ENCODE measurements at places on chromosomes 7 and 10.
A peak's percentile ranks its signal among the peaks of the same experiment; 100 is the strongest.

DNA sequence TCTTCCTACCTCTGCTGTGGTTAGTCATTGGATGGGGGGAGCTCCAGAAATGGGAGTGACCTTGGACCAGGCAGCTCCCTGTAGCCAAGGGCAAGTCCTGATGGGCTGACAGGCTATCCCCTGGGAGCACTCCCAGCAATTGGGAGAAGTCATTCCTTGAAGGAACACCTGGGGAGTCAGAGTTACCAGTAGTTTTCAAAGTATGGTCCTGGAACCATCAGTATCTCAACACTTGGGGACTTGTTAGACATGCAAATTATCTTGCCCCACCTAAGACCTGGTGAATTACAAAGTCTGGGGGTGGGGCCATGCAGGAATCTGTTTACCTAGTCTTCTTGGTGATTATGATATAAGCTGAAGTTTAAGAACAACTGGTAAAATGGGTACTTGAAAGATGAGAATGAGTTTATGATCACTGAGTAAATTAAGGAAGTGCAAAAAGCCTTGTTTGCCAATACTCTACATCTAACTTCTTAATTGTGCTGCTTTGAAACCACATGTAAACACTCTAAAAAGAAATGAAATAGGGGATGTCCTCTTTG lies 287.3 kb upstream of the LRRN3 start:
- no peak for DNase-seq

DNA sequence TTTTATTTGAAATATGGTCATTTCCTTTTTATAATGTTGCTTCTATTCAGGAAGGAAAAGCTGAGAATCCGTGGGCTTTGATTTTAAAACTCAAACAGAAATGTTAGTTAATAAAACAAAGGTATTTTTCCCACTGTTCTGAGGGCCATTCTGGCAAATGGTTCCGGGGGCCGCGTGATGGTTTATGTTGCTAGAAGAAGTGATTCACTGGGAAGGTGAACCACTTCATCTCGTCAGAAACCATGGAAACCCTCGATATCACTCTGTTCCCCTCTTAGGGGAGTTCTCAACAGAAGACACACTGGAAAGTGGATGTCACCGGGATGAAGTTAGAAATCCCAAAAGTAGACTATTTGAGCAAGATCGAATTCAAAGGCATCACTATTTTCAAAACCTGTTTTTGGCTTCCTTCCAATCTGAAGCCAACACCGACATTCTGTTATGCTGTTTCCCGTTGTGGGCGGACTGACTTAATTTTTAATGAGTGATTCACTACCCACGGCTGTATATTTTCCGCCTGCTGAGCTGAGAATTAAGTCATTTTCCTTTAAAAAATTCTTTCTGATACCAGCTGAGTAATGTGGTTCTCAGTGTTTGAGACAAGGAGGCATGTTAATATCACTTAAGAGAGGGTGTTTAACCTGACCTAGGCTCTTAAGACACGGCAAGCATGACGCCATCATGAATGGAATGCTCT lies 84.1 kb downstream of the PTPRE start:
- peak; percentile 29 for DNase-seq

GRCh38 chr10:79444199-79445119 lies 965 bp downstream of the ZCCHC24 start:
- no peak for DNase-seq

DNA sequence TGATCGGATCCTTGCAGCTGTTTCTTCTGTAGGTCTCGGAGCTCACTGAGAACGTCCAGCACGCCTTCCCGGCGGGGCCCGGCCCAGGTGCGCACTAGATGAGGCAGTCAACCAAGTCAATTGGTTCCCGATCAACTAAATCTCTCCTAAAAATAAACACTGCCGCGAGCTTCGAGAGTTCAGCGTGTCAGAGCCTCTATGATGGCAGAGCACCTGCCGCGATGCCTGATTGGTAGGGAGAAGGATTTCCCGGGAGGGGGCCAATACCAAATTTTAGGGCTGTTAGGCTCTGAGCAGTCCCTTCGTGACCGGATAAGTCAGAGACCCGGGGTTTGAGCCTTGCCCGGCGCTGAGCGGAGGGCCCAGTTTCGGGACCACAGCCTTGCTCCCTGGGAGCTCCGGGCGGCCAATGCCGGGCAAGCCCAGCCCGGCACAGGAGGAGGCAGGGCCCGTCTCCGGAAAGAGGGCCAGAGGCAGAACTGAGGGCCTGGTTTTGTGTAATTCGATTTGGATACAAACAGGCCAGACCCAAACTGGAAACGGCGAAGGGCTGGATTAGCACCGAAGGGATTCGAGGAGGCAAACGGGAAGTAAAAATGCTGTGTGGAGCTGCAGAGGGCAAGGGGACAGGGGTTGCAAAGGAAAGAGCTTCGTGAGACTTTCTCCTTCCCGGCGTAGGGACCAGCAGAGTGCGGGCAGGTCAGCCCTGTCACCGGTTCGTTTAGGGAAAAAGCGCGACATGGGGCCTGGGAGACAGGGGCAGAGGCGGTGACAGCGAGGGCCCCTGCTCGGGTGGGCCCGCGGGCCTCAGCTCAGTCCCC lies 569 bp downstream of the SLC26A5 start:
- DNase-seq, result no peak

- DNase-seq, result no peak
These were observed at the start of gene ARHGAP22 for GRCh38 chr10:48604991-48605508. TSS of gene ARHGAP22 (minus strand) at chr10:48605073. CDS start at chr10:48604796, 277 bp downstream.

DNA sequence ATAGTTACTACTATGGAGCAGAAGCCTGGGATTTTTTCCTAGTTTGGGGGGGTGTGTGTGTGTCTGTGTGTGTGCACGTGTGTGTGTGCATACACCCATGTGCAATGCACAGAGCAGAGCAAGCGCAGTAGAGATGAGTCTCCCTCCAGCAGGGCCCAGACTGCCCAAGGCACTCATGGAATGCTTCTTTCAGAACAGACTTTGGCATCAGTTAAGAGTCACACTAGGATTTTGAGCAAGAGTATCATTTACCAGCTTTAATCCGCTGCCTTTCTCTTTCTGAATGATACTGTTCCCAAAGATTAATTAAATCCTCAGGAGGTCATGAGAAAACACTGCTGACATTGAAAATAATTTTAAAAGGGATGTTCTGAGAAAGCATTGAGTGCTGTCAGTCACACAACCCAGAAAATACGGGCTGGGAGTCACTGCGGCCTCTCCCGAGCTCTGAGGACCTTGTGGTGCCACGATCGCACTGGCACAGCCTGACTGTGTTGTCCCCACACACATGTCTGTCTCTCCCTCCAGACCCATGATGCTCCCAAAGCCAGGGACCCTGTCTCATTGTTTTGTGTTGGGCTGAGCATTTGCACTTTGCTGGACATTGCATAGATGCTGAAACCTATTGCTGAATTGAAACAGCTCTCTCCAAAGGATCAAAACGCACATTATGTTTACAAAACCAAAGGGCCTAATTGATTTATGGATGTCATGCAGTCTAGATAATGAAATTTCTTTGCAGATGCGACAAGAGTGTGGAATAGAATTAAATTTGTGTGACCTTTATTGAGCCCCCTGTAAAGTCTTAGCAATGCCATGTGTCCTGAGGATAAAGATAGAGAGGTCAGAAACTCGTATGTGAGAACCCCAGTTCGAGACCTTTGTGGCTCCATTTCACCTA lies 54.7 kb upstream of the FIGNL1 start:
- DNase-seq, result no peak

DNA sequence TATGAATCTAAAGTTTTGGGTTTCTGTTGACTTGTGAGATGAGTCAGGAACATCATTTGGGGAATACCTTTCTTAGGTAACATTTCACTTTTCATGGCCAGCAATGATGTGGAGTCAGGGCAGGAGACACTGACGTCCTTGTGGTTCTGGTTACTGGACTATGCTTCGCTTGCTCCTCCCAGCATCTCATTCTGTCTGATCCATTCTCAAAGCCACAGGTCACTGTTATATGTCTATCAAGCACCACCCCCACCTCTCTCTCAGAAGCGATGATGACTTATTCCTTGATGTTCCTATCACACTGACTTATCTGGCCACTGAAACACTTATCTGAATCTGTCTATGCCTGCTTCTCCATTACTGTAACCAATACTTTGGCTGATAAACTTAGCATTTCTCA lies 51.6 kb downstream of the TES start:
- DNase-seq, result no peak

DNA sequence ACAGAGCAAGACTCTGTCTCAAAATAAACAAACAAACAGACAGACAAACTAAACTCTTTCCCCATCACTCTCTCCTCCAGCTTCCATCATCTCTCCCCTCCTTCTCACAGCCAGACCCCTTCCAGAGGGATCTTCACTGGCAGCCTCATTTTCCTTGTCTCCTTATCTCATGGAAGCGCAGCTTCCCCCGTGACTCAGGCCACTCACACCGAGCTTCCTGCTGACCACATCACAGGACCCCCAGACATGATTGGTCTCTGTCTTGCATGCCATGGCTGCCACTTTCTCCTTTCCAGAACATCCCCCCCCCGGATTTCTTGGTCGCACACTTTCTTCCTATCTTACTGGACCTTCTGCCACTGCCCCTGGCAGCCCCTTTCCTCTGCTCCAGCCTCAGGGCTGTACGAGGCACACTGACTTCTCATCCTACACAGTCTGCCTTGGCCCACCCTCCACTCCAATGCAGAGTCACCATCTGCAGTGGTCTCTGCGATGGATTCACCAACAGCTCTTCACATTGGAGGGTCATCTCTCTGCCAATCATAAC lies 4.9 kb upstream of the INSIG1 start:
- no peak for DNase-seq

GRCh38 chr7:17159500-17160037 lies 138.9 kb upstream of the AHR start:
- DNase-seq, result no peak

GRCh38 chr10:129870474-129870757 lies 93.7 kb downstream of the EBF3 start:
- DNase-seq, result no peak

DNA sequence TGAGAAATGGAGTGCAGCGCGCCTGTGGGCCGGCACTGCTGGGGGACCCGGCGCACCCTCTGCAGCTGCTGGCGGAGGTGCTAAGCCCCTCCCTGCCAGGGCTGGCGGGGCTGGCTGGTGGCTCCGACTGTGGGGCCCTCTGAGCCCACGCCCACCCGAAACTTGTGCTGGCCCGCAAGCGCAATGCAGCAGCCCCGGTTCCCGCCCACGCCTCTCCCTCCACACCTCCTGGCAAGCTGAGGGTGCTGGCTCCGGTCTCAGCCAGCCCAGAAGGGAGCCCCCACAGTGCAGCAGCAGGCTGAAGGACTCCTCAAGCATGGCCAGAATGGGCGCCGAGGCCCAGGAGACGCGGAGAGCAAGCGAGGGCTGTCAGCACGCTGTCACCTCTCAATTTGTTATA lies 1063.0 kb upstream of the AUTS2 start:
- DNase-seq, result no peak

DNA sequence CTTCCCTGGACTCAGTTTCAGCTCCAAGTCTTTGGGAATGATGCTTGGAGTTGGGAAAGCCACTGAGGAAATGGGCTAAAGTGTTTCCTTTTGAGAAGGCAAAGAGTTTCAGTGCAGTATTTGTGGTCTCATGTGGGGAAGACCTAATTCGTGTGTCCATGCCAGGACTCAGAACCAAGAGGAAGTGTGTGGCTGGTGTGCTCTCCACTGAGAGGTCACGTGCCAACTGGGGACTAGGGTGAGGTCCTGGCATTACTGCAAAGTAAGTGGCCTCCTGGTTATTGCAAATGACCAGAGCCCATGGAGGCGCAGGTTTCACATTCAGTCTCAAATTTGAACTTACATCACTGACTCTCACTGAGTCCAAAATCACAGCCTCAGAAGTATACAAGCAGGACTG lies 48.6 kb upstream of the ITPRID1 start:
- no peak for DNase-seq

DNA sequence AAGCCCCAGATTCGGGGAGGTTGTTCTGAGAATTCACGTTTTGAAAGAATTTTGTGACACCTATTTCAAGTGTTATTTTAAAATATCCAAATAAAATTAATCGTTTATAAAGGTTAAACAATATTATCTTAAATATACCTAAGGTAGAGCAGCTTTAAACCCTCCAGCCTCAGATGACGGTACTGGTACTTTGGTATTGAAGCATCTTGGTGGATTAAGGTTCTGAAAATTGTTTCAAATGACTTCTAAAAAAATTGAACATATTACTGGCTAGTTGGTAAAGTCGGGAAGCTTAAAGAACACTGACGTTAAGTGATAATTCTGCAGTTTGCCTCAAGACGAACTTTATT lies 392 bp upstream of the HUS1 start:
- DNase-seq, result no peak

DNA sequence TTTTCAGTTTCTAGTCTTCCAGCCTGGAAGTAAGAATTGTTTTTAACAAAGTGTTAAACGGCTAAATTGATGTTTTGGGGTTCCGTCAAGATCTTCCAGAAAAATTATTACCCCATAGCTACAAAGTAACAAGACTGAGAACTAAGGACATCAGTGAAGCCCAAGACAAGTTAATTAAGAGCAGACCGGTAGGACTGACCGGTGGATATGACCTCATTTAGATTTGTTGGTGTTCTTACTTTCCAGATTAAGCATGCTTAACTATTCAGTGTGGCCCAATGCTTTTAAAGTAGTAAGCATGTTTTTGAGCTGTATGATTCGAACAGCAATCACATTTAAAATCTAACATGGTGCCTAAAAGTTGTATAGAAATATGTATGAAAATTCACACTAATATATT lies 73.1 kb upstream of the RPA3 start:
- DNase-seq, result no peak

- no peak for DNase-seq
These were observed 91.6 kb upstream of the COL1A2 start for GRCh38 chr7:94303118-94303517.

GRCh38 chr7:47404010-47404409 lies 177.9 kb downstream of the TNS3 start:
- no peak for DNase-seq

DNA sequence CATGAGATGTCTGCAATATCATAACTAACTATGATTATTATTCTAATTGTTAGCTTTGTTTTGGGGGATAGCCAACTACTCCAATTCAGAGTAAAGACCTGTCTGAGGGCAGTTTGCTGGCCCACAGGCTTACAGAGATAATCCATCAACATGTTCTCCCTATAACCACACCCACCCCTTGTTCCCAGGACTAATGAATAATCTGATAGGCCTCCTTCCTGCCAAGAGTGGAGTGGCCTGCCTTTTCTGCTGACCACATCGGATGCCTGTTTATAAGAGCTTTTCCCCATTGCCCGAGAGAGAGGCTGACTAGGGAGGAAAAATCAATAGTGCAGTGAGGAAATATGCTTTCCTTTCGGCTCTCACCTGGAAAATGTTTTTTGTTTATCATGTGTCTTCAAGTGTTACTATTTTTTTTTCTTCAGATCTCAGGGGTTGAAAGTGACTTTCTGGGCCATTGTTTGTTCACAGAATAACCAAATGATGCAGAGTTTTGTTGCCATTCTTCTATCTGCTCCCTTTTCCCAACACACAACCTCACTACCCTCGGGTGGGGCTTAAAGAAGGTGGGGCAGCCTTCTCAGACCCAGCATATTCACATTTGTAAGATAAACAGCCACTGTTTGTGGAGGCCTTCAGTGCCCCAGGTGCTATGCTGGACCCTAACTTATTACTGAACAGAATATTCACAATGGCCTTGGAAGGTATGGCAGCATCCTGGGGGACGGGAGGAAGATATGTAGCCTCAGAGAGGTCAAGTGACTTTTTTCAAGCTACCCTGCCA lies 38.4 kb downstream of the PLPP4 start:
- no peak for DNase-seq

- no peak for DNase-seq
These were observed 70.8 kb downstream of the CHN2 start for GRCh38 chr7:29265208-29265923.

GRCh38 chr7:921581-922333 lies 32.7 kb downstream of the ADAP1 start:
- no peak for DNase-seq

GRCh38 chr7:75889826-75890225 lies 11.0 kb downstream of the RHBDD2 start:
- no peak for DNase-seq

GRCh38 chr10:124174071-124174566 lies 80.7 kb upstream of the CHST15 start:
- DNase-seq, result no peak
